ENCODE measurements at places on chromosomes 2 and 18.

GRCh38 chr2:23630961-23631360 is 246.0 kb downstream of the KLHL29 start:
- DNase-seq = no peak

GRCh38 chr2:148814860-148815419 is 60.1 kb upstream of the KIF5C start:
- DNase-seq = no peak

DNA sequence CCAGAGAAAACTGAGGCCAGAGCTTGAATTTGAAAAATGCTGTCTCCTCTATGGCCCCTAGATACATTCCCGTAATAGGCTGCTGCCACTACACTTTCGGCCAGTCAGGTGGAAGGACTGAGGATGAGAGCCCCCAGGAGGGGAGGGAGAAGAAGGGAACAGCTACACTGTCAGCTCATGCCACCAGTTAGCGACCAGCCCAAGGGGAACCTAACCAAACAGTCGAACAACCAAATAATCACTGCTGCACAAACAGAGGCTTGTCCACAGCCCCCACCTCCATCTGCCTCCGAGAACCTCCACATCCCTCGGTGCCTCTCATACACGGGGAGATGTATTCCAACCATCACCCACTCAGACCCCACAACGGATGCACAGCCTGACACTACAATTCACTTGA is 7.3 kb downstream of the ZNF516 start:
- DNase-seq = no peak

DNA sequence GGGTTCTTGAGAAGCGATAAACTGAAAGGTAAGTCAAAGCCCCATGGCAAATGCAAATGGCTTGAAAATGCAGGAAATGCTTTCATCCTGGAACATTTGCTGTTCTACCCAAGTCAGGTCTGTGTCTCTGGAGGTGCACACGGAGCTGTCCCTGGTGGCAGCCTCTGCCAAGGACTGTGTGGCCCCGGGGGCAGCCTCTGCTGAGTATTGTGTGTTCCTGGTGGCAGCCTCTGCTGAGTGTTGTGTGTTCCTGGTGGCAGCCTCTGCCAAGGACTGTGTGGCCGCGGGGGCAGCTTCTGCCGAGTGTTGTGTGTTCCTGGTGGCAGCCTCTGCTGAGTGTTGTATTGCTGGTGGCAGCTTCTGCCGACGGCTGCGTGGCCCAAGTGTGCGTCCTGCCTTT is 135.6 kb upstream of the ALKAL2 start:
- no peak for DNase-seq

- no peak for DNase-seq
These were observed 67.7 kb downstream of the CTAGE1 start for GRCh38 chr18:22349966-22350365.

GRCh38 chr18:31603315-31603714 is 11.6 kb downstream of the TTR start:
- DNase-seq = no peak

- no peak for DNase-seq
These were observed 46.2 kb downstream of the FAM168B start for GRCh38 chr2:131046918-131047652.

GRCh38 chr2:84704505-84705244 is 176.2 kb downstream of the TRABD2A start:
- DNase-seq = no peak

- DNase-seq = no peak
These were observed 144.2 kb downstream of the TPO start for GRCh38 chr2:1557467-1557820.

Measured in stimulated activated CD4-positive, alpha-beta T cell treated with anti-CD3 and anti-CD28 coated beads, TNF-alpha, amount 100 ng/mL, for 24 hours (primary cell).